ENCODE measurements at places on chromosomes 5 and 9.

DNA sequence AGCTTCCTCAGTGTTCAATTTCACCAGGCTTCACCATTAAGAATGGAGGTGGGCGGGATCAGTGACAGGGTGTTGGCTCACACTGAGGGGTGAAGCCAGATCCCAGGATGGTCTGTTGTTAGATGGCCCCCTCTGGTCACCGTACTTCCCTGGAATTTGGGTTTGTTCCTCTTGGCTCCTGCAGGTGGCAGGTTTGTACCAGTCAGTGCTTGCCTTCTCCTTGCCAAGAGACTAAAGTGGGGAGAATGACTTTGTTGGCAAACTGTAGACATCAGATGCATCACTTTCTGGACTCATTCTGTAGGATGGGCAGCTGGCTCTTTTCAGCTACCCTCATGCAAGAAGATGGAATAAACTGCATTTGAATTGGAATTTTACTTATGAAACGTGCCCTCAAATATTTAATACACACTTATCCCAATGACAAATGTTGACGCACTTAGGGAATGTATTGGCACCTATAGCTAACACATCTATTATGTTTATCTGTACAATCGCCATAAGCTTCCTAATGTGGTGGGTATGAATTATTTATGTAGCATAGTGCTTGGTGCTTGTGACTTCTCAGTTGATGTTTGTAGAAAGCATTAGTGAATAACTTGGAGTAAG, 31.4 kb upstream of the ANKRD55 start:
- peak; percentile 3 for DNase-seq

- no peak for DNase-seq
Observed at GRCh38 chr5:156838961-156839360, 11.1 kb upstream of the PPP1R2B start.

GRCh38 chr5:139593716-139594319, 32.7 kb downstream of the UBE2D2 start:
- no peak for DNase-seq

DNA sequence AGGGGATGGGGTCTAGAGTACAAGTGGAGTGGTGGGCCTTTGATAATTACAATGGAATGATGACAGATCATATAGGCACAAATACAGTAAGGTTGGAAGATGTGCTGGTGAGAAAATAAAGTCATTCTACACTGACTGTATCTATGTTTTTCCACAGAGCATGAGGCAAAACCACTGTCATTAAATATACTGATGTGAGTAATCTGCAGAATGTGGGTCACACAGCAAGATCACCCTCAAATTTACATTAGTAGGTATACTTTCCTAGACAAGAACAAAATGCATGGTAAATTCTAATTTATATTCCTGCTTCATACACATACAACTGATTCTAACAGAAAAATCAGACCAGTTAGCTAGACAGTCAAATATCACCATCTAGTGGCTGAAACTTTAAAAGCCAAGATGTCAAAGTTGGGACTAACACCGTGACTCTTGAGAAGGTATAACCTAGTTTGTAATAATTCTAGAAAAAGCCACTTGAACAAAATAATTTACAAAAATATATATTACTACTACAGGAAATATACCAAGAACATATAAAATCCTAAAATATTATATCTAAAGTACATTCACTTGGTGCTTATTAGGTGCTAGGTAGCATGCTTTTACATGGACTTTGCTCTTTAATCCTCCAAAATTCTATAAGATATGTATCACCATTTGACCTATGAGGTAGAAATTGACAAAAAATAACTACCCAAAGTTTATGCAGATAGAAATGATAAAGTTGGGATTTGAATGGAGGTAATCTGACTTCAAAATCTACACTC, 19.5 kb downstream of the TTC33 start:
- DNase-seq: no peak

DNA sequence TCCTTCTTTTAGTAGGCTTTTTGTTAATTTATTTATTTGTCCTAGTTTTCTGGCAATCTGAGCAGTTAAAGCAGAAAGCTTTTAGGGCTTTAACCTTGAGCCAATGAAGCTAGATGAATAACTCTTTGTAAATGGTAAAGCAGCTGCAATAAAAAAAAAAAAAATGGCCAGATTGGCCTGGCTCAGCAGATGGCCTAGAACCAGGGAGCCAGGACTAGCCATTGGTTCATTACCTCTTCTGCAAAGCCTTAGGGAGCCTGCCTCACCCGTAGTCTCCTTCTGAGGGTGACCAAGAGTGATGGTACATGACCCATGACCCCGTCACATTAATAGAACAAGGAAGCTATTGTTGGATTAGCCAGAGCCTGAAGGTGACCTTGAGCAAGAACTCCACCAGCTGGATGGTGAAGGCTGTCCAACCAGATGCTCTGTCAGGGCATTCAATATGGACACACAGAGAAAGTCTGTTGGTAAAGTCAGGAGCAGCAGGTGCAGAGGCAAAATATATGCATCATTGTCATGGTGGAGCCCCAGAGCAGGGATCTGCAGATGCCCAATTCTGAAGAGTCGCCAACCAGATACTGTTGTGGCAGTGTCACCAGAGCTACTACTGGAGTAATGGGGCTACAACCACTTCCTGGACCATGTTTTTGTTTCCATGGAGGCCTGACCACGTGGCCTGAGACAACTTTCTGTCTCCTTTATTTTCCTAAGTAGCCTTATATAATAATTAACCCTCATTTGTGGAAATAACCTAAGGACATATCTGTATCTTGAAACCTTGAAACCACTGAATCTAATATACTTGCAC, 100.7 kb downstream of the MTX3 start:
- no peak for DNase-seq

- no peak for DNase-seq
Observed at GRCh38 chr5:33148076-33148513, 292.7 kb upstream of the TARS1 start.

- no peak for DNase-seq
Observed at GRCh38 chr9:25724424-25724823, 46.2 kb upstream of the TUSC1 start.

DNA sequence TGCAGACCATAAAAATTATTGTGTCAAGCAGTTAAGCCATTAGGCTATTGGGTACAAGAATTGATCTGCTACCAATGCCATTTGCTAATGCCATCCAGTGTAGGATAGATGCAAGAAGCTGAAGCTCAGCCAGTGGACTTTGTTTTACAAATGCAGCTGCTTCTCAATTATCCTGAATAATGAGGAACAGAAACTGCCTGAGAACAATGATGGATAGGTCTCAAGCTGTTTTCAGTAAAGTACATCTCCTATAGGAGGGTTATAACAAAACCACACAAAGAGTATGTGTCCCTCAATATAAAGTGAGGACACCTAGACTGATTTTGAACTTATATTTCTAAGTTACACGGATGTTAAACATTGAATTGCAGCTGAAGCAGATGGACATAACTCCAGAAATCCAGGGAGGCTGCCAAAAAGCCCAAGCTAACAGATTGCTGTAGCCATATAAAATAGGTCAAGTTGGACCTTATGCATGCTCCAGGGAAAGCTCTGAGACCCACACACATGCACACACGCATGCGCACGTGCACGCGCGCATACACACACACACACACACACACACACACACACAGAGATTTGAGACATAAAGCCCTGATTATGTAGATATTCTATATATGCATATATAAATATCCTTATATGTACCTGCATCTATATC, 482.7 kb upstream of the CD180 start:
- DNase-seq: no peak

DNA sequence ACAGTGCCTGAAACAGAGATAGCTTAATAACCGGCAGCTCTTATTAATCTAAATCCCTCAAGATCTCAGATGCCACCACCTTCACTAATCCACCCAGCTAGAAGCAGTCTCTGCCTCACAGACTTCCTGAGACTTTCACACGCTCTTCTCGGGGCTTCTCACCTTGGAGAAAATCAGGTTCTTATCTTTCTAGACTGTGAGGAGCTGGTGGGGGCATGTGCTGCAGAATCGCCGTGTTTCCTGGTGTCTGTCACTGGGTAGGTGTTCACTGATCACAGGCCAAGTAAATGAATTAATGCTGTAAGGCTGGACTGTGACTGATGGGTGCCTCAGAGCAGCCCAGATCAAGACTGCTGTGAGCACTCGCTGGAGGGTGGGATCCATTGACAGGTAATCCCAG, 101.7 kb downstream of the PSD2 start:
- DNase-seq: no peak

GRCh38 chr5:159181152-159181551, 28.2 kb downstream of the RNF145 start:
- DNase-seq: no peak

GRCh38 chr9:113187929-113188595, 33.0 kb downstream of the FKBP15 start:
- DNase-seq: no peak

GRCh38 chr5:8905021-8905420, 640.9 kb downstream of the SEMA5A start:
- no peak for DNase-seq

DNA sequence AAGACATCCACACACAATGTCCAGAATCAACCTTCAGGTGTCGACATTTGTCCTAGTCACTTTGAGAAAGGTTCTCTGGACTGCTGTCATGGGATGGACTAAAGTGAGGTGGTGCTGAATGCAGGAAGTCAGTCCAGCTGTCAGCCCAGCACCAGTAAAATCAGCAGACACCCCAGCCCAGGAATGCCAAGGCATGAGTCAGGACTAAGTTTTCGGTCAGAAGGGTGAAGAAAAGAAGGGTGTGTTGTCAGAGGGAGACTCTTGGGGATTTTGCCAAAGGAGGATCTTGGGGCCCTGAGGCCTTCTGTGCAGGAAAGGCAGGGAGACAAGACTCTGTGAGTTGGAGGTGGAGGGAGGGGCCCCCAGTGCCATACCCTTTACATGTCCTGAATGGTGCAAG, 69.0 kb upstream of the XPA start:
- DNase-seq: no peak

DNA sequence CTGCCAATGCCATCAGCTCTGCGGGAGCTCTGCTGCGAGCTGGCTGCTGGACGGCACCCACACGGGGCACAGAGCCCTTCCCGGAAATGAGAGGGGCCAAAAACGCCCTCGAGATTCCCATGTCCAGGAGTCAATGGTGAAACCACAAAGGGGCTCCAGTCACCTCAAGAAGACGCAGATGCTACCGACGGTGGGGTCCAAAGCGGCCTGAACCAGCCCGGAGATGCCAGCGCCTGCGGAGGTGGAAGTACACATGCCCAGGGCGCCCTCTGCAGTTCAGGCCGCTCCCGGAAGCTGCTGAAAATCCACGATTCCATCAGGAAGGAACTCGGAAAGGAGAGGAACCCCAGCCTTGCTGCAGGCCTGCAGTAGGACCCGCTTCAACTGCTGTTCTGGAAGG, 82.4 kb upstream of the SELENOP start:
- DNase-seq: no peak

DNA sequence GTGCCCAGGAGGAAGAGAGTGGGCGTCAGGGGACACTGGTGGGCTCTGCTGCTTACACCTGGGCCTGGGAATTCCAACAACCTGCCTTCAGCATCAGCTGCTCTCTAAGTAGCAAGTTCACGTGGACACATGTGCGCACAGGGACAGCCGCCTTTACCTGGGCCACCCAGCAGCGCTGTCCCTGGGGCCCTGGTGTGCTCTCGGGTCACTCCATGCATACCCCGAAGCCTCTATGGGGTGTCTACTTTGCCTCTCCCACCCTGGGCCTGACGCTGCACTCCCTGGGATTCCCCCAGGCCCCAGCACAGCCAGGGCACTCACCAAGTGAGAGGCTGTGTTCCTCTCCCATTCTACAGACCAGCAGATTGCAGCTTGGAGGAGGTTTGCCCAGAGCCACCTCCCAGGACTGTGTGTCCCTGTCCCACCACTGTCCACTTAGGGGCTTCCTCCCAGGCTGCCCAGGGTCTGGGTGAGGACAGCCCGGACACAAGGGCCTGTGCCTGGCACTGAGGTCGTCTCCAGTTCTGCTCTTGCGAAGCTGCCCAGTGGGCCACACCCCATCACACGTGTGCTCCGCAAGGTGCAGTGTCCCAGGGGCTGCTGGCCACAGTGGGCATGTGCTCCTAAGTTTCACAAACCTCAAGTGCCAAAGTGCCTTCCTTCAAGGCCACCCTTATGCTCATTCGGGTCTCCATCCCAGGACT, 5.9 kb downstream of the NINJ1 start:
- no peak for DNase-seq

DNA sequence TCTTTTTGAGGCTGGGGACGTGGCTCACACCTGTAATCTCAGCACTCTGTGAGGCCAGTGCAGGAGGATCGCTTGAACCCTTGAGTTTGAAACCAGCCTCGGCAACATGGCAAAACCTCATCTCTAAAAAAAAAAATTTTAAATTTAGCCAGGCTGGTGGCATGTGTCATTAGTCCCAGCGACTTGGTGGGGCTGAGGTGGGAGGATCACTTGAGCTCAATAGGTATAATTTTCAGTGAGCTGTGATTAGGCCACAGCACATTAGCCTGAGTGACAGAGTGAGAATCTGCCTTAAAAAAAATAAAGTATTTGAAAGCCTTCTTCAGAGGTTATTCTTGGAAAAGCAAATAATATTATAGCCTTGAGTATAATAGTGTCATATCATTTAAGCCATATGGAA, 41.8 kb downstream of the NSD1 start:
- DNase-seq: no peak

- no peak for DNase-seq
Observed at GRCh38 chr9:103242025-103242424, 246.9 kb downstream of the CYLC2 start.

GRCh38 chr9:129430940-129431643, 189.8 kb downstream of the C9orf50 start:
- no peak for DNase-seq

GRCh38 chr5:168428552-168428951, 57.7 kb upstream of the RARS1 start:
- DNase-seq: no peak

DNA sequence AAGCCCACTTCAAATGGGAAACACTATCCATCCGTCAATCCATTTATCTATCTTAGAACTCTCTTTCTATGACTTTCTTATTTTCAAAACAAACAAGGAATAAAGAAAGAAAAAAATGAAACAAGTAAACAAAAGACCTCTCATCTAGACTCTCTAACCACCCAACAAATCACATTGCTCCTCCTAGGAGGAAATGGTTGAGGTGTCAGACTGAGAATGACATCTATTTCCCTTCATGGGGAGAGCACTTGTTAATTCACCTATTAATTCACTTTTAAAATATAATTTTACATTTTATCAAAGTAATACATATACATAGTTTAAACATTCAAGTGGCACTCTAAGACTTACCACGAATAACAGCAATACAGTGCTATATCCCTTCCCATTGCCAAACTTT, 2.4 kb upstream of the IL31RA start:
- no peak for DNase-seq

GRCh38 chr5:31717561-31717960, 78.6 kb downstream of the PDZD2 start:
- DNase-seq: no peak

- no peak for DNase-seq
Observed at GRCh38 chr5:92969781-92970237, 611.2 kb downstream of the NR2F1-AS1 start.

DNA sequence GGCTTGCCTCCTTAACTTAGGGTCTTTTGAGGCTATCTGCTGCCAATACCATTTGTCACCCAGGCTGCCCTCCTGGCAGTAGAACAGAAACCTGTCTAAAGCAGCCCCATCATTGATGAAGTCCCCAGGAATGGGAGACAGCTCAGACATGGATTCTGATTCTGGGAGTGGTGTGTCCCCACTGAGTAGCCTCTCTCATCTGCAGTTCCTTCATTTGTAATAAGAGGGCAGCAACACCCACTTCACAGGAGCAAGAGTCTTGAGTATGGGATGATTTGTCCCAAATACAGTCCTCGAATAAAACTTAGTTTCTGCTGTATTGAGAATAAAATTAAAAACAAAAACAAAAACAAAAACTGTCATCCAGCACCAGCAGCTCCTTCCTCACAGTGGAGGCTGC, 167.6 kb downstream of the ASTN2 start:
- DNase-seq: no peak

- no peak for DNase-seq
Observed at GRCh38 chr9:32991897-32992594, 9.4 kb downstream of the APTX start.

Data from T-helper 9 cell (primary cell).